ENCODE measurements at places on chromosomes 7 and 10.

DNA sequence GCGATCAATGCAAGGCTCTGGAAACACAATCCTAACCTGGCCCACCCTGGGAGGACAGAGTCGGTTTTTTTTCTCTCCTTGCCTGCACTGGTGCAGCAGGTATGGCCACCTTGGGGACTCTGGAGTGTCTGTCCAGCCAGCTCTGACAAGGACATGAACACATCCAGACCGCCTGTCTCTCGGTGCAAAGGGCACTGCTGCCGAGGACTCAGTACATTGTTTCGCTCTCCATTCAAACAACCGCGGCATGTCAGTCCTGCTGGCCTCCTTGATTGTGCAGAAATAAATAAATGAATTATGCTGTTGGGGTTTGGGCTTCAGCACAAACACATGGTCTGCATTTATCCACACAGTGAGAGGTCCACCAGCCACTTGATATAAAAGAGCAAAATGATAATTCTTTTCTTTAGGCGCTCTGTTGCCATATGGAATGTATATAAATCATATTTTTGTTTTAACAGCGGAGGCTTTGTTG is 565.2 kb downstream of the KCNMA1 start:
- DNase-seq, result no peak

DNA sequence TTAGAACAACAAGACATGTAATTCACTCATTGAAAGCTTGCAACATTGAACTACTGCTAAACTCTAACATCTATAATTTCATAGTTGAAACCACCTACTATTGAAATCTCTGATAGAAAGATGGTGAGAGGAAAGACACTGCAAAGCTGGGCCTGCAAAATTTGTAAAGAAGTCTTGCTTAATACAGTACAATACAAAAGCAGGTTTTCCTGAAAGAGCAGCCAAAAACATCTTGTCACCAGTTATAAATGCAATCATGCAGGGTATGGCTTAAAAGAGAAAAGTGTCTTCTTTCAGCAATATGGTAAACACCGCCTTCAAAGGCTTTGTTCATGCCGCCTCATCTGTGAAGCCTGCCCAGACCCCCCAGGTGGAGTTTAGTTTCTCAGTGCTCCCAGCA is 109.2 kb downstream of the ANK3 start:
- no peak for DNase-seq

DNA sequence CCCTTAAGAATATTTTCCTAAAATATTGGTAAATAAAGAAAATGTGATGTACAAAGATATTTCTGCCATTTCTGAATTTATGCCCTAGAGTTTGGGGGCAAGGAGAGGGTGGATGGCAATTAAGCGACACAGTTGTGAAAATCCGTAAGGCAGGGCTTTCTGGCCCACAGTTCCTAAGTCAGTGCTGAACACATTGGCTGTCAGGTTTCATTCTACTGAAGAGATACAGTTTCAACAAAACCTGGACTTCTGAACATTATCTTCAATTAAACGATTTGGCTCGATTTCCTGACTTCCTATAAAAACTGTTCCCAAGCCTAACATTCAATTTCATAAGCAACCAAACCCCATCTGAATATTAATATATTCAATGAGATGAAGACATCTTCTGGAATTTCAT is 61.1 kb upstream of the NEBL start:
- DNase-seq, result no peak

- DNase-seq, result no peak
Measured at GRCh38 chr10:81034383-81034782, 496.7 kb downstream of the SH2D4B start.

- DNase-seq, result no peak
Measured at GRCh38 chr7:109751241-109751640, 1181.6 kb downstream of the DNAJB9 start.

DNA sequence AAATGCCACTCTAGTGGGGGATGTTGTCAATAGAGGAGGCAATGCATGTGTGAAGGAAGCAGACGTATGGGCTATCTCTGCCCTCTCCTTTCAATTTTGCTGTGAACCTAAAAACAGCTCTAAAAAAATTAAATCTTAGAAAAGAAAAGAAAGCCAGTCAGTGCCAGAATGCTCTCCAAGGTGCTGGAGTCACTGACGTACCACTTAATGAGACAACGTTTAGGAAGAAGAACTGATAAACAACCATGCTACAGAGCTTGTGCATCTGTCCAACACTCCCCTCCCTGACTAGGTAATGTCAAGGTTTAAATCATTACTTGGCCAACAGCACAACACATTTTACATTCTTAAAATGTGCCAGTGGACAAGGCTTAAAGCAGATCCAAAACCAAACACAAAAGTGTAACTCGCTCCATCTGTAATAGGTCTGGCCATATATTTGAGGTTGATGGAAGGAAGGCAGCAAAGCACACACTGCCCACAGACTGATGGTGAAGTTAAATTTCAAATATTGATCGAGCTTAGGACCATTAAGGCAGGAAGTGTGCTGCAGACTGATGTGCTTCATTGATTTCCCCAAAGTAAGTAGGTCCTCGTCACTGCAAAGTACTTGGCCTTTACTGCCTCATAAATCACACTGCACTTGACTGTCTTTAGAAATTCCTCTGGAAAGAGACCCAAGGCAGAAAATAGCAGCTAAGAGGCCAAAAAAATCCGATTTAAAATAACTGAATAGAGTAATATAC is 15.5 kb downstream of the ARMH3 start:
- DNase-seq, result no peak

GRCh38 chr7:90312745-90313144 is 8.4 kb downstream of the FAM237B start:
- no peak for DNase-seq

- no peak for DNase-seq
Measured at GRCh38 chr10:102121739-102122372, 1.7 kb upstream of the LDB1 start.

Measured in stimulated activated naive CD4-positive, alpha-beta T cell treated with Interleukin-2 at 50 U/mL for 16 hours (primary cell).